ENCODE measurements at places on chromosomes 5 and 9. TPM values are rescaled to one million over a fixed set of nuclear protein-coding genes. Genes with fewer than 3 reads are reported as not detected.

GRCh38 chr5:67170767-67171166 is 25.8 kb downstream of the CD180 start:
- no peak for DNase-seq

DNA sequence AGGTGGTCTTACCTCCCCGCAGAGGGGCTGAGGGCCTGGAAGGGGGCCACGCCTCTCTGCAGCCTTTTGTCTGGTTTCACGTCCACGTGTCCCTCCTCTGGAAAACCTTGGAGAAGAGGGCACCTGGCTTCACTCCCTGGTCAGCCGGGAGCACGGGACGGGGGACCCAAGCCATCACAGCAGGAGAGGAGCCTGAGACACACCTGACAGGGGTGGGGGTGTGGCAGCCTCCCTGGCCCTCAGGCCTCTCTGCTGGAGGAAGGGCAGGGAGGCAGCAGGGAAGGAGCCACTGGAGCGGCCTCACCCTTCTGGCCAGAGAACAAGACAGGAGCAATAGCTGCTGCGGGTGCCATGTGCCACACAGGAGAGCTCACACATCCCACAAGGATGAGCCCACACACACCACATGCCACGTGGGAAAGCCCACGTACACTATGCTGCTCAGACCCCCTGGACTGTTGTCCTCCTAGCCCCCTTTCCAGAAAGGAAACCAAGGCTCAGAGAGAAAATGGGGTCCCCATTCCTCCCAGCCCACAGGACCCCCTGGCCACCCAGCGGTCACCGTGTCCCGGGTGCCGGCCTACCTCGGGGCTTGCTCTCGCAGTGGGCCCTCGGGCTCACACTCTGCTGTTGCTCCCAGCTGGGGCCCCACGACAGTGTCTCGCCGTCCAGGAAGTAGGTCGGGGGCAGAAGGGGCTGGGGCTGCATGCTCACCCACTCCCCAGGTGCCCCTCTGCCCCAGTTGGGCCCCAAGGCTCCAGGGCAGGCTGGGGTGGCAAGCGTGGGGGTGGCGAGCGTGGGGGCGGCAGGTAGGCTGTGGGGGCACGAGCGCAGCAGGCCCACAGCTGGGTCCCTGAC is 18.2 kb downstream of the CCDC187 start:
- no peak for DNase-seq

- DNase-seq, result no peak
Measured at GRCh38 chr9:121399883-121400607, 30.0 kb upstream of the STOM start.

DNA sequence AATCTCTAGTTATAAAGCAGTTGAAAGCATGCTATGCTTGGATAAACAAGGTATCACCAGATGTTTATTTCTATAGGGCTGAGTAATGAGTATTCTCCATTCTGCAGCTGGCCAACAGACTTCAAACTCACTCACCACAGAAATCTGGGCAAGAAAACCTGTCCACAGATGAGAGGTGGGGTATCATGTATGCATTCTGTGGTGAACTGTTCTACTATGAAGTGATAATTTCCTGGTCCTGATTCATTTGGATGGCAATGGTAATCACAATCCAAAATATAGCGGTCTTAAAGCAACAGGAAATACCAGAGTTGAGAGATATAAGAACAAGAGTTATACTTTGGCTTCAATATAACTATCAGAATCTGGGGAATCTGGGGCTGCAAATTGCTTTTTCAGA is 65.9 kb upstream of the EFNA5 start:
- no peak for DNase-seq

- no peak for DNase-seq
Measured at GRCh38 chr5:98880151-98880550, 48.7 kb downstream of the CHD1 start.

DNA sequence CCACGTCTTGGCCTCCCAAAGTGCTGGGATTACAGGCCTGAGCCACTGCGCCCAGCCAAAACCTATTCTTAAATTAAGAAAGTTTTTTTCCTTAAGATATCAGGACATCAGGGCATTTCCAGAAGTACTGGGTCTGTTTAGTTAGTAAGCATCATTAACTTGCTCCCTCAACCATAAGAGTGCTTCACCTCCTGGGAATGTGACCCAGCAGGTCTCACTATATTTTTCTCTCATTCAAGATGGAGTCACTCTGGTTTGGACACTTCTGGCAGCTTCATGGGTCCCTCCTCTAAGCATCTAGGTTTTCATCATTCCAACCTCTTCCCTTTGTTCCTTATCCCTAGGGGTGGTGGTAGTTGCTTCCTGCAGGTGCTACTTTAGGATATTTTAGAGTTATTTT is 10.3 kb upstream of the BRD3OS start:
- DNase-seq, result no peak

Gene DOCK8
- total RNA-seq, result 0.22 TPM

Measured in glutamatergic neuron (in vitro differentiated cells).